ENCODE measurements at places on chromosomes 6 and 20. TPM values are rescaled to one million over a fixed set of nuclear protein-coding genes. Genes with fewer than 3 reads are reported as not detected.

DNA sequence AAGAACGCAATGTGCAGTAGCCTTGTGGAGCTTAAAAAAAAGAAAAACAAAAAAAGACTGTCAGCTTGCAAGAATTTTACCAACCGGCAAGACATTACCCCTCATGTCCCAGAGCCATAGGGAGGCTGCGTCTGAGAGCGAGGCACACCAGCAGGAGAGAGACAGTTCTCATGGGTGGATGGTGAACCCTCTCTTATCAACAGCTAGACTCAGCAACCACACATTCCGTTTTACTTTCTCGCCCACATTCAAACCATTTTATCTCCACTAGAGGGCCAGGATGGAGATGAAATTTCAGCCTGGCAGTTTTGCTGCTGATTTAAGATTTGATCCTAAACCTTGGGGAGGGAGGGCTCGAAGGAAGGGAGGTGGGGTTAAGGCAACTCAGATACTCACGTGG is 247.0 kb downstream of the ATXN1 start:
- no peak for DNase-seq
- H3K36me3 ChIP-seq = no peaks in the 10 kb centered on the region
- H3K4me1 ChIP-seq = peaks cover 7% of the 10 kb centered on the region

GRCh38 chr6:58073263-58073662 is 755.8 kb downstream of the PRIM2 start:
- DNase-seq = no peak
- no peaks in the 10 kb centered on the region for H3K27me3 ChIP-seq
- H3K4me3 ChIP-seq = no peak overlapping the region
- no peak overlapping the region for H3K27ac ChIP-seq
- H3K36me3 ChIP-seq = no peaks in the 10 kb centered on the region
- H3K4me1 ChIP-seq = no peaks in the 10 kb centered on the region

DNA sequence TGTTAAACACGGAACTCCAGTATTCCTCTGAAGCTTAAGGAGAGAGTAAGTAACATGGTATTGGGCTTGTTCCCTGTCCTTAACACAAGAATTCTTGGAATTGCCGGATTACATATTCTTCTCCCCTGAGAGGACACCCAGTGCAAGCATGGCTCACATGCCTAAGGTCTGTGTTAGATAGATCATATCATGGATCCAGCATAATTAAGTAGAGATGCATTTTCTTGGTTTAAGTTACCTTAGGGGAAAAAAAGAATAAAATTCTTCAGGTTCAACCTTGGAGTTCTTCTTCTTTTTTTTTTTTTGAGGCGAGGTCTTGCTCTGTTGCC is 53.9 kb downstream of the AKAP12 start:
- H3K4me1 ChIP-seq = no peaks in the 10 kb centered on the region
- H3K27me3 ChIP-seq = no peaks in the 10 kb centered on the region
- no peak for DNase-seq

DNA sequence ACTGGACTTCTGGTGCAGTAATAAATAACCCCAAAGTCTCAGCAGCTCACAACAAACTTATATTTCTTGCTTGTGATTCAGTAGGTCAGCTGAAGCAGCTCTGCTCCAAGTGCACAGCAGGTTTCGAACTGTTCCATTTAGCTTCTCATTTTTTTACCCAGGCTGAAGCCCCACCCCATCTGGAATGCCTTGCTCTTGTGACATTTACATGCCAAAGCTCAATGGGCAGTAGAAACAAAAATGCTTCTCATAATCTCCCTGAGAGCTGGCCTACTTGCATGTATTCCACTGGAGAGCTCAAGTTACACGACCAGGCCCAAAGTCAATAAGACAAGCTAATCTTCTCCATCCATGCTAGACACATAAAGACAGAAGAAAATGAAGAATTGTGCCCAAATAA is 165.2 kb downstream of the HAO1 start:
- no peaks in the 10 kb centered on the region for H3K27me3 ChIP-seq
- H3K4me1 ChIP-seq = no peaks in the 10 kb centered on the region
- no peaks in the 10 kb centered on the region for H3K36me3 ChIP-seq
- no peak for DNase-seq

- H3K4me3 ChIP-seq = no peak overlapping the region
- no peaks in the 10 kb centered on the region for H3K36me3 ChIP-seq
- DNase-seq = no peak
- H3K27ac ChIP-seq = peak overlapping the region; percentile 21
- H3K27me3 ChIP-seq = no peaks in the 10 kb centered on the region
Observed at GRCh38 chr20:10521068-10521831, 86.1 kb downstream of the SLX4IP start.

DNA sequence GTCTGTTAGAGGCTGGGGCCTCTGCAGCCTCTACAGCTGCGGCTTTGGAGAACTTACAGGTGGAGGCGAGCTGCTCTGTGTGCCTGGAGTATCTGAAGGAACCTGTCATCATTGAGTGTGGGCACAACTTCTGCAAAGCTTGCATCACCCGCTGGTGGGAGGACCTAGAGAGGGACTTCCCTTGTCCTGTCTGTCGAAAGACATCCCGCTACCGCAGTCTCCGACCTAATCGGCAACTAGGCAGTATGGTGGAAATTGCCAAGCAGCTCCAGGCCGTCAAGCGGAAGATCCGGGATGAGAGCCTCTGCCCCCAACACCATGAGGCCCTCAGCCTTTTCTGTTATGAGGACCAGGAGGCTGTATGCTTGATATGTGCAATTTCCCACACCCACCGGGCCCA is 2.6 kb downstream of the TRIM39 start:
- no peaks in the 10 kb centered on the region for H3K36me3 ChIP-seq
- no peak for DNase-seq
- no peaks in the 10 kb centered on the region for H3K4me1 ChIP-seq

GRCh38 chr20:36175475-36175995 is 21.0 kb downstream of the EPB41L1 start:
- H3K4me1 ChIP-seq = no peaks in the 10 kb centered on the region
- H3K36me3 ChIP-seq = no peaks in the 10 kb centered on the region
- no peak for DNase-seq

GRCh38 chr6:2863901-2864300 is 22.2 kb upstream of the SERPINB1 start:
- no peak overlapping the region for H3K4me3 ChIP-seq
- no peak for DNase-seq
- no peaks in the 10 kb centered on the region for H3K36me3 ChIP-seq
- H3K27ac ChIP-seq = no peak overlapping the region
- H3K4me1 ChIP-seq = no peaks in the 10 kb centered on the region
- H3K27me3 ChIP-seq = no peaks in the 10 kb centered on the region

Gene CFAP61
- total RNA-seq = not detected
